ENCODE measurements at places on chromosomes 11 and 22.

DNA sequence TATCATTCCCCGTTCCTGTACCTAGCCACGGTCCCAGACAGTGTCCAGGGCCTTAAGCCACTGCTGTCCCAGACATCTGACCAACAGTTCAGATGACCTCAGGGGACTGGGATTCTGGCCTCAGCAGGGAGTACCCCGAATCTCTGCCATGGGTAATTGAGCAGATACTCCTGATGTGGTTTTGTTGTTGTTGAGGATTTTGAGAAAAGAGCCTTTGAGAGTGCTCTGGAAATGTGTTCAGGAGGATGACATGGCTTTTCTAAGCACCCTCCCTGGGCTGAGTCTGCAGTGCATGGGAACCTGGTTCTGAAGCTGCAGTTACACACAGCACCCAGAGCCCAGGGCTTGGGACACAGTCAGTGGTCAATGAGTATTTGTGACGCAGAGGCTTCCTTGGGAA lies 30.4 kb downstream of the ADAMTS15 start:
- no peak for DNase-seq

DNA sequence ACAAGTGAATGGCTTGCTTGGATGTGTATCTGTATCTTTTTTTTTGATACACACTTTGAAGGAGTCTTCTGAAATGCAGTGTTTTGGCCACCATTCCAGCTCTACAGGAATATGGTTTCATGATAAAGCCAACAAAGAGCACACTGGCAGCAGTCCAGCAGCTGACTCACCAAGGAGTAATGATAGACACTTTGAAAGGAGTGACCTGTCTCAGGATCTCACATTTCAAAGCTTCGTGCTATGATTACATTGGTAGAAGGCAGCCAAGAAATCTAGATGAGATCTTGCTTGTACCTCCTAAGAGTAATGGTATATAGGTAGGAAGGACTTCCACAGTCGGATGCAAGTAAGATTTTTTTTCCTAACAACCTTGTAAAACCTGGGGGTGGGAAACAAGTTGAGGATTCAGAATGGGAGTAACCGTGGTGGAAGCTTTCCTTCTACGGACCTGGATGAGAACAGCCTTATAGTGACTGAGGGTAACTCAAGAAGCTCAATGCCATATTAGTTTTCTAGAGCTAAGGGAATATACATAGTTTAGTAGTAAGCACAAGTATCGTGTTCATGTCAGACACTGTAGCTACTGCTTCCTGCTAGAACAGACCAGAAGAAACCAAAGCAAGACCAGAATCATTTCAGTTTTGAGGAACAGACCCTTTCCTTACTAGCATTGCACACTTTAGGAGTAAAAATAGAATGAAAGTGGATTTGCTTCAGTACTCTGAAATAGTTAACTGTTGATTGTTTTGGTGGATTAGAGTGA lies 25.0 kb downstream of the MTMR3 start:
- DNase-seq: no peak

- DNase-seq: no peak
Observed at GRCh38 chr11:17738151-17738973, 3.8 kb downstream of the KCNC1 start.

DNA sequence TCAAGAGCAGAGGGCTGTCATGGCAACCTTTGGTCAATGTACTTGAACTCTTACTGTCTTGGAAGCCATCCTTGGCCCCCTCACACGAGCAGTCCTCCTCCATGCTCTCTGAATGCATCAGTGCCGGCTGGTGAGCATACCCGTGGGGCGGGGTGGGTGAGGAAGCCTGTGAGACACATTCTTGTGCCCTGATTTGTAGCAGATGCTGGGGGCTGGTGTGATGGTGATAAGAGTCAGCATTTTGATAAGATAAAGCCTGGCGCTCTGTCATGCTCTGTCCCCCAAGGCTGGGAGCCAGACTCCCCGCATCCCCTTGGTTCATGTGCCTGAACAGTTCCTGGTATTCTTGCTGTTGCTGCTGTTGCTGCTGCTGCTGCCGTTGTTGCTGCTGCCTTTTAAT lies 20.5 kb upstream of the APOA1 start:
- no peak for DNase-seq

Measured in NCI-H2081 treated with DMSO at 0.1 percent for 48 hours (cell line).